Cerebellar nuclear complex (tissue), 1 donor: ENCODE measurements at places on chromosomes 4 and X.

DNA sequence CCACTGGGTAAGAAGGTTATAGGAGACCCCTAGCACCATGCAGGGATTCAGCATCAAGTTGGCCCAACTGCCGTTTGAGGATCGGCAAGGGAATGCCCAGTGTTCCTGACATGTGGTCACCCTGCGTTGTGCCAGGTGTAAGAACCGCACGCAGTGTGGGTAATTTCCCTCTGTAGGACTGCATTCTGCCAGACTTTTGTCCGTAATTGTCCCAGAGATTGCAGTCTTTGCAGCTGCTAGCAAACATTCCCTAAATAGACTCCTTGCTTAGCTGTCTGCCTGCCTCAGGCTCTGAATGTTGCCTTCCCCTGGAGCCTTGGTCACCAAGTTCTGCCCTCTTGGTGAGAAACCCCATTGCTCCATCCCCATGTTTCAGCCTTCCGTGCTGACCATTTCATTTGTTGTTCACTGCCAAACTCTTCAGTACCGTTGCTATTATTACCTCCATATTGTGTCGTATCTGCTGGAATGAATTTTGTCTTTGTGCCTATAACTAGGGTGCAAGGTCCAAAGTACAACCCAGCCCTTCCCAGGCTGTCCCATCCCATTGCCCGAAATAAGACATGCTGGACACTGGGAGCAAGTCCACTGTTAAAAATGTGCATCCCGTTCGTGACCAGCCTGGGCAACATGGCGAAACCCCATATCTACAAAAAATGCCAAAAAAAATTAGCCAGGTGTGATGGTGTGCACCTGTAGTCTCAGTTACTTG, 53.8 kb upstream of the USP9X start:
- DNase-seq: no peak

- DNase-seq: no peak
Observed at GRCh38 chrX:101078716-101079598, at the start of gene TMEM35A. TMEM35A (plus strand) TSS chrX:101078879; CDS start chrX:101079003, 124 bp downstream.

- no peak for DNase-seq
Observed at GRCh38 chrX:38484607-38485498, 76.5 kb upstream of the TSPAN7 start.

DNA sequence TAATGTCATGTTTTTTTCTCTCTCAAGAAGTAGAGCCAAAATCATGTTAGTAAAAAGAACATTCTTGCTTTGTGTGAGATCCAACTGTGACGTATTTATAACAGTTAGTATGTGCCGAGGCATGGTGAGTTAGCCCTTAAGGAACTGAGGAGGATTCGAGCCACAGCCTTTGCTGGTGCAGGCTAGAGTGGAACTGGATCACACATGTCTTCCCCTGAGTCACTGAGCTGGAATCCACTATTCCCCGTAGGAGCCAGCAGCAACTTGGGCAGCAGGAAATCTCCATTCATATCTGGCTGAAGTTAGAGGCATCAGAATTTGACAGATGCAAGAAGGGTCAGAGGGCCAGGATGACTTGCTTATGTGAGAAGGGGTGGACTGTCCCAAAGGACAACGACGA, 144.6 kb upstream of the KIT start:
- DNase-seq: no peak

GRCh38 chr4:88177983-88178625, 19.7 kb upstream of the ABCG2 start:
- DNase-seq: no peak

DNA sequence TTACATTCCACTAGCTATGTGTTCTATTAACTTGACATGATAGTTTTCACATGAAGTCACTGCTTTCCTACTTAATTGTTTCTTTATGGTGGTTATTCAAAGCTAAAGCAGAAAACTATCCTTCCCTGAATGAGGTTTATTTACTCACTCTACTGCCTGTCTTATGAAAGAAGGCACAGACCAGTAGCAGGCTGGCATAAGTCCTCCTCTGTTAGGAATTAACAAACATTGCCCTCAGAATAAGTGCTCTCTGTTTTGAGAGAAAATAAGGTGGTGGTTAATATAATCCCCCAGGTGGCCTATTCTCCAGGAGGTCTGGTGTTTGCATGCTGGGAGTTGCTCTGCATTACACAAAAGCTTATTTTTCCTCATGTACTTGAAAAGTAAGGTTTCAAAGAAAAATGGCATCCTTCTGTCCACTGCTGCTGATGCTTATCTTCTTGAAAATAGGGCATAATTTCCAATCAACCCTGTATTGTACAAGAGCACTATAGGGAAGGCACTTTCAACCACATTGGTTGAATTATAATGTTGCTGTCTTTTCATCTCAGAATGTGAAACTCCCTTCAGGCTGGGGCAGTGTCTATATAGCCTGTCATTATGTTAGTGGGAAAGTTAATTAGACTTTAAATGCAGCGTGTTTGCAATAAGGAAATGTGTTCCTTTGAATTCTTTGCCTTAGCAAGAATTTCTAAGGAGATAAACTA, 119.7 kb upstream of the TBC1D9 start:
- DNase-seq: no peak

DNA sequence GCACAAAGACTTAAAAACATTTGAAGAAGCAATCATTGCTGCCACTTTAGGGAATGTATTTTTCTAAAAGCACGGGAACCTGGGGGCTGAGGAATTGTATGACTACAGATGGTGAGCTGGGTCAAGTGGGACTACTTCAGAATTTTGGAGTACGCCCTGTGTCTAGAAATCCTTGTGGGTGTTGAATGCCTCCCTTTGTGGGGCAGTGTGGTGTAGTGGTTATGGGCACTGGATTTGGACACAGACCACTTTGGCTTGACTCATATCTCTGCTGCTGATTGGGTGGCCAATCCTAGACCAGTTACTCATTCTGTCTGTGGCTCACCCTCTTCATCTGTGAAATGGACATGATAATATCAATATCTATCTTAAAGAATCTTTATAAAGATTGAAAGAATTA, 155.0 kb upstream of the RPS6KA3 start:
- DNase-seq: no peak

GRCh38 chr4:54575919-54576318, 81.8 kb upstream of the KIT start:
- no peak for DNase-seq

- no peak for DNase-seq
Observed at GRCh38 chr4:183960962-183961541, 55.9 kb downstream of the STOX2 start.

- DNase-seq: no peak
Observed at GRCh38 chr4:184438375-184438774, 36.0 kb downstream of the IRF2 start.

GRCh38 chrX:11261260-11261659, 32.0 kb upstream of the AMELX start:
- no peak for DNase-seq

DNA sequence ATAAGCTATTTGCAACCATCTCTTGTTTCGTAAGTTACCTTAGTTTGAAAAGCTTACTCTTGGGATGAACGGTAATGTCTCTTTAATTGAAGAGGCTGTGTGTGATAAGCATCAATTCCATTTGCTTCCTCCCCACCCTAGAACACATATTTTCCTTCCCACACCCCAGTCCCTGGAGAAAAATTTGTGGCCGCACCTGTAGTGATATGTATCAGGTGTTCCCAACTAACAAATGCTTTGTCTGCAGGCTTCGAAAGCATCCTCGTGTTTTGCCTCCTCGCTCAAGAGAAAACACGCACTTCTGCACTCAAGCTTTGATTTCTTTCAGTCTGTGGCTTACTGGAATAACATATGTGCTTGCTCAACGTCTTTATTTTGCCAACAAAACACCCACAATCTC, 143.8 kb upstream of the OTUD4 start:
- no peak for DNase-seq

DNA sequence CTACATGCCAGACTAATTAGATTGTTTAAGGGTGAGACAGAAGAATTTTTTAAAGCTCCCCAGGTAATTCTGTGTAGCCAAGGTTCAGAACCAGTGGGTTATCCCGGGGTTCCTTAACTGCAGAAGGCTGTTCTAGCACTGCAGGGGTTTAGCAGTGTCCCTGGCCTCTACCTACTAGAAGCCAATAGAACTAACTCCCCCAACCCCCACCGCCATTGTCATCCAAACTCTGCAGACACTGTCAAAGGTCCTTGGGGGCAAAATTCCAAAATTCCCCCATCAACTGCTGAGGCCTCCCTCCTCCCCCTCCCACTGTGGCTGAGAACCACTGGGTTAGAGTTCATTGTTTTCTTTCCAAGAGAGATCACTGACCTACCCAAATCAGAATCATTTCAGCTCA, 66.4 kb downstream of the MOSPD2 start:
- no peak for DNase-seq

- no peak for DNase-seq
Observed at GRCh38 chrX:131217989-131218388, 71.1 kb downstream of the IGSF1 start.

DNA sequence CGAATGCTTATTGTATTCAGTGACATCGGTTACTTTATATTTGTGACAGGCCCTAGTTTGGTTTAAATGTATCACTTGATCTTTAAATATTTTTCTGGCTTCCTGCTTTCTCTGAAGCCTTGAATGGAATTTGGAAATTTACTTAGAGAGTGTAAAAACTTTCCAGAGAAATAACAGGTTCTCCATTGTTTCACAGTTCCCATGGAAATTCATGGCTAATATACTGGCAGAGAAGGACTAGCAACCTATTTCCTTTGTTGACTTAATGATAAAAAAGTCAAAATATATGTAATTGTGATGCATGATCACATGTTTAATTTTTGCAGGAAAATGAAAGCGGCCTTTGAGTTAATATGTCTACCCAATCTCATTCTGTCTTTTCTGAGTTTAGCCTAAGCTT, 13.2 kb downstream of the NEIL3 start:
- DNase-seq: no peak

- no peak for DNase-seq
Observed at GRCh38 chr4:30929649-30930048, 209.5 kb downstream of the PCDH7 start.

GRCh38 chr4:157804986-157805385, 367.8 kb downstream of the GASK1B start:
- no peak for DNase-seq

DNA sequence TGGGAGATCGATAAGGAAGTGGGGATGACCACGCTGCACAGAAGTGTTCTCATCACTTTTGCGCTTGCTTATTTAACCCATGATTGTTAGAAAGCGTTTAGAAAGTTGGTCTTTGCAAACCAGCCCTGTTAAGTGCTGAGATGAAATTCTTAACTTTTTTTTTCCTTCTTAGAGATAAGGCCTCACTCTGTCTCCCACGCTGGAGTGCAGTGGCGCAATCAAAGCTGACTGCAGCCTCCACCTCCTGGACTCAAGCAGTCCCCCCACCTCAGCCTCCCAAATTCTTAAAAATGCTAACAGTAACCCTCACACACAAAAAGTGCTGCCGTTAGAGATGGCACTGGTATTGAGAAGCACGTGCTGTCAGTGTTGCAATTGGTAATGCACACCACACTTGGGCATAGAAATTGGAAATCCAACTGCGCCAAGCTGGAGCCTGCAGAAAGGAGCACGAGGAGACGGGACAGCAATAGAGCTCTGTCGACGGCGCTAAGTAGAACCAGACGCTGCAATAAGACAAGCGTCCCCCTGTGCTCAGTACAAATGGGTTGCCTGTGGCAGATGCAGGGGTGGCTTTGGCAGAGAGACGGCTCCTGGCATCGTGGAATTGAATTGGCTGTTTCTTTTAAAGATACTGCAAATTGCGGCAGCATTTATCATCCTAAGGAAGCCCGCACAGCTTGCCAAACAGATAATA, 113.4 kb downstream of the TBL1X start:
- DNase-seq: no peak

DNA sequence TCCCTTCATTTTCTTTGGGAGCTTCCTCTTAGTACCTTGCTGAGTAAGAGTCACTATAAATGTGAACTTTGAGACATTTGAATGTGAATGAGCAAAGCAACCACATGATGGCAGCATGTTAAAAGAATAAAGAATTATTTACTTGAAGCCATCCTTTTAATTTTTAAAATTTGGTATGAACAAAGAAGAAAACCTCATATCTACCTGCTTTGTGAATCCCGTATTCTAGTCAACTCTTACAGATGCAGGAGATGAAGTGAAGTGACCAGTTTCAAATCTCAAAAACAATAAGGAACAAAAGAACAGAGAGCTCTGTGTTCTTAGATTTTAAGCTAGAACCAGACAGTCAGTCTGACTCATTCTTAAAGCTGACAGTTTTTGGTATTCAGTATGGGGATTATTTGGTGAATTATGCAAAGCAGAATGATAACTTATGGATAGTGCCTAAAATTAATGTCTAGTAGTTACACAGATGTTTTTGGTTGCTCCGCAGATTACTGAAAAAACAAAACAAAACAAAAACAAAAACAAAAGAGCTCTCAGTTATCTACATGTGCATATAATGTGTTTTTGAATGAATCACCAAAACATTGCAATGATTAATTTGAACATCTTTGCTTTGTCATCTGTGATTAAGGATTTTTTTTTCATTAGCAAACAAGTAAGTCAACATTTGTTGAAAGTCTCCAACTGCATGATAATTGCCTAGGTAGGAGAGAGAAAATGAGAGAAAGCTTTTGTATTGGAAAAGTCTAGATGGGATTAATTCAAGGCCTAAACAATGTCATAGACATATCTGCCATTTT, 48.2 kb upstream of the H2AZ1 start:
- DNase-seq: no peak

- no peak for DNase-seq
Observed at GRCh38 chr4:73213916-73214653, 44.5 kb downstream of the ANKRD17 start.

DNA sequence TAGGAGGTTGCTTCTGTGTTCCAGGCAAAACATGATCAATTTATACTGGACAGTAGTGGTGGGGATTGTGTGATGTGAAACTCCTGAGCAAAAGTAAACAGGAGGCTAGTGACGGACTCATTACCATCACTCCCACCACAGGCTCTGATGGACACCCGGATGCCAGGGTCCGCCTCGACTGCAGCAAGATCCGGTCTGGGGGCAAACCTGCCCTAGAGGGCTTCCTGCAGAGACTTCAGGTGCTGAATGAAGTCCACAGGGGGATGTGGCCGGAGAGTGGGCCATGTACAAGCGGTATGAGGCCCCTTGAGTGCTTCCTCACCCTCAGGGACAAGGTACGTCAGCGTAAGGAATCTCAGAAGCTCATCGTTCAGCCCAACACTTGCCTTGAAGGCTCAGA, 23.4 kb upstream of the TECRL start:
- DNase-seq: no peak

DNA sequence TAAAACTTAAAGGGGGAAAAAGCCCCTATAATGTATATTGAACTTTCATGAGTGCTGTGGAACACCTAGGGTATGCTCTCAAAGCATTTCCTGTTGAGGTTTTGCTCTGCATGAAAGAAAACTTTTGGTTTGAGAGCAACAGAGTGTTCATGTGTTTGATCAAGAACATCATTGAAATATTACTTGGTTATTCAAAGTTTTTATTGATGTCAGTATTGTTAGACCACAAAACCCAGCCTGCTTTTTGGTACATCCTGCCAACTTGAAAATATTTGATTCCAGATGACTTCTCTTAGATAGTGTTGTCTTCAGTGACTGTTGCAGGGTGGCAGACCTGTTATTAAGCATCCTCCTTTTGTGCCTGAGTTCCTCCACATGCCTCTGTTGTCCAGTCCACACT, 68.0 kb downstream of the N4BP2 start:
- no peak for DNase-seq

- no peak for DNase-seq
Observed at GRCh38 chr4:184479516-184479950, 5.2 kb upstream of the IRF2 start.
